ENCODE measurements at places on chromosomes 1 and 21.

DNA sequence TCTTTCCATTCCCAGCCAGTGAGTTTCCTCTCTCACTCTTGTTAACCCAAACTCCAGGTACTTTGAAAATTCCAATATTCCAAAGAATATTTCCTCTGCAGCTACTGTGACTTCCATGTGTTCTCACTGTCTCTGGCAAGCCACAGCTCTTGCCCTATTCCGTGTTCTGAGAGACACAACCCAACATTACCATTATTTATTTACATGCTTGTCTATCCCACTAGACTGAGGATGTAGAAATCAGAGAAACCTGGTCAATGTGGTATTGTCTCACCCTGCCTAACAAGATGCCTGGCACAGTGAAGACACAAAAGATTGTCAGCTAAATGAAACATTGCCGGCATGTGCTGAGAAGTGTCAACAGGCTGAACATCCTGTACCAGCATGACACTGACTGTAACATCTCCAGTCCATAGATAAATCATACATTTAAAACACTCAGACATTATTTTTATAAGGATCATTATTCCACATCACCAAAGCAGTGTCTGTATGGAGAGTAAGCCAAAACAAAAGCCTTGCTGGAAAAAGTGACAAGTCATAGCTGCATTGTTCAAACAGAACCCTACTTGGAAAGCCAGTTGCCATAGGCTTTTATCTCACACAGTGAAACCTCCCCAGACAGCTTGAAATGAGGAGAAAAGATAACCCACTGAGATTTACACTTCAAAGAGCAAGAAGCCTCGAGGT, 72.3 kb downstream of the SIPA1L2 start:
- no peak for DNase-seq

- no peak for DNase-seq
Observed at GRCh38 chr1:2136386-2137235, 58.0 kb downstream of the FAAP20 start.

DNA sequence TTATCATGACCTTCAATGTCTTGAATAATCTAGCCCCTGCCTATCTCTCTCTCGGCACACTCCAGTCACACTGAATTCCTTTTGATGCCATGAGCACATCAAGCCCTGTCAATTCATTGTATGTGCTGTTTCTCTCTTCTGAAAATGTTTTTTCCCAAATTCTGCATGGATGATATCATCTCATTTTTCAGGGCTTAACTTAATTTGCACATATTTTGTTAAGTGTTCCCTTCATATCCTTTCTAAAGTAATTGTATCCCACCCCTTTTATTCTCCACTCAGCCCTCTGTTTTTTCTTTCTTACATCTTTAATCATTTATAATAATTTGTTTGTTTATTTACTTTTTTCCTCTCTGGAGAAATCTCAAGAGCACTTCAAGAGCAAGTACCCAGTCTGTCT, 149.9 kb downstream of the ZNF326 start:
- no peak for DNase-seq

DNA sequence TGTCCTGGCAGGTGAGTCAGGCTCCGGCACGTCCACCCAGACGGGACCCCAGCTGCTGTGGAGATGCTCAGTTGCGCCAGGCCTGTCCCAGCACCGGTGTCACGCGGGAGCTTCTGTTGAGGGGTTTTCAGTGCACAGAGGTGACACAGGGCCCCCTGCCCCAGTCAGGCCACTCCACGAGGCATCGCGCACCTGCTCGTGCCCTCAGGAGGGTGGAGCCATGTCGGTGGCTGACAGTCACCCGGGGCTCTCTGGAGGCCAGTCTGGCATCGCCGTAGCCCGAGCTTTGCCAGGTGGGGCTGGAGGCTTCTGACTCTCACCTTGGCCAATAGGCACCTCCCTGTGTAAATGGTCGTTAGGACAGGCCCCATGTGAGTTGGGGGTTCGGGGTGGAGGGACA, 11.1 kb downstream of the TMEM240 start:
- no peak for DNase-seq

GRCh38 chr1:218436997-218437396, 91.9 kb downstream of the TGFB2 start:
- DNase-seq, result no peak

DNA sequence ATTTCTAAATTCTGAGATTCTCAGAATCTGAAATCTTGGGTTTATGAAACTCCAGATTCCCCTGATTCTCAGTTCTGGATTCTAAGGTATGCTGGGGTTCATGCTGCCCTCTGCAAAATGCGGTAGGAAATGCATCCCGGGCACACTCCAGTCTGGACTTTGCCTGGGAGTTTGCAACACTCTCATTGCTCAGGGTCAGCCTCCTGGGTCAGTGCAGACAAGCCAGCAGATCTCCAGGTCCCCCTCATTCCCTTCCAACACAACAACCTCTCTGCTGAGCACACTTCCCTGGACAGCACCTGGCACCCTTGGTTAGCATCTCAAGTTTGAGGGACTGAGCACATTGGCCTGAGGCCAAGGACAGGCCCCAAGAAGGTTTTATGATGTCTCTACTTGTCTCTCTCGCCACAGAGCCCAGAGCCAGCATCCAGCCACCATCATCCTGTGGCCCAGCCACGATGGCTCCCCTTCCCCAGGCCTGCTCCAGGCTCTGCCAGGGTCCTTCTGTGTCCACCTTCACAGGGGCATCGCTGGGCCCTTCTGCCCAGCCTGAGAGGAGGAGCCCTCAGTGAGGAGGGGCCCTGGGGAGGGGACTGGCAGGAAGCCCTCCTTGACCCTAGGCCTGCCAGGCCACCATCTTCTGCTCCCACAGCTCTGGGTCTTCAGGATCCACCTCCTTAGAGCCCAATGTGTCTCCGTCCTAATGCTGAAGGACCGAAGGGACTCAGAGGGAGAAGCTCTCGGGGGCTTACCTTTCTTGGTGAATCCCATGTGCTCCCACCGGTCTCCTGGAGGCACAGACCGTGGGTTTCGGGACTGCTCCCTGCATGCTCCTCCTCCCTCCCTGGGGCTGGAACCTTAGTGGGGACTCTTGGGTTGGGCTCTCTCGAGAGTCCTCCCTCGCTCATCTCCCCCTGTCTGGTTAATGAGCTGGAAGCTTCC, 550.7 kb downstream of the PTPRU start:
- no peak for DNase-seq

GRCh38 chr1:226761322-226761721, 22.2 kb upstream of the ITPKB start:
- no peak for DNase-seq

- DNase-seq, result no peak
Observed at GRCh38 chr1:93416183-93416582, 31.7 kb upstream of the FNBP1L start.

DNA sequence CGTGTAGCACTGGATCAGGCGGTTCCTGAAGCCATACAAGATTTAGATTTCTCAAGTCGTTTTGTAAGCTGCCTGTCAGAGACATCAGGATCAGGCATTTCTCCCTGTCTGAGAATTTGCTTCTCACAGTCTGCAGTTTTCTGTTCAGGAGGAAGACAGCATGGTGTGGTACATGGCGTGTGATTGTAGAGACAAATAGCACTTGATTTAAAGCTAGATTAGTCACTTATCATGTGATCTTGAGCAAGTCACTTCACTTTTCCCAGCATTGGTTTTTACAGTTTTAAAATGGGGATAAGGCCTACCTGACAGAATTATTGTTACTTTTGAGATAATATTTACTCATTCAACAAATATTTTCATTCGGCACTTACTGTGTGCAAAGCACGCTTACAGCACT, 63.3 kb downstream of the AK4 start:
- DNase-seq, result no peak

DNA sequence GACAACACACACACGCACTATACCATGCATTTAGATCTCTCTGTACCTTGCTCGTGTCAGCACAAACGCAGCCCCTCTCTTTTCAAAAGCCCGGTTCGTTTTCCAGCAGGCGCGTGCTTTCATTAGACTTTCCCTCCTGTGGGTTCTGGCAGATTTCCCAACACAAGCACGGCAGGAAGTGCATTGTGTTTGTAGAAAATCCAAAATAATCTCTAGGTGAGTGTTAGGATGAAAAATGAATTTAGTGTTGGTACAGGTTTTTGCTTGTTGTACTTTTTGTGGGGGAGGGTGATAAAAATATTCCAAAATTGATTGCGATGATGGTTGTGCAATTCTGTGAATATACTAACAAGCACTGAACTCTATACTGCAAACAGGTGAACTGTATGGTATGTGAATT, 54.1 kb upstream of the POFUT2 start:
- no peak for DNase-seq

DNA sequence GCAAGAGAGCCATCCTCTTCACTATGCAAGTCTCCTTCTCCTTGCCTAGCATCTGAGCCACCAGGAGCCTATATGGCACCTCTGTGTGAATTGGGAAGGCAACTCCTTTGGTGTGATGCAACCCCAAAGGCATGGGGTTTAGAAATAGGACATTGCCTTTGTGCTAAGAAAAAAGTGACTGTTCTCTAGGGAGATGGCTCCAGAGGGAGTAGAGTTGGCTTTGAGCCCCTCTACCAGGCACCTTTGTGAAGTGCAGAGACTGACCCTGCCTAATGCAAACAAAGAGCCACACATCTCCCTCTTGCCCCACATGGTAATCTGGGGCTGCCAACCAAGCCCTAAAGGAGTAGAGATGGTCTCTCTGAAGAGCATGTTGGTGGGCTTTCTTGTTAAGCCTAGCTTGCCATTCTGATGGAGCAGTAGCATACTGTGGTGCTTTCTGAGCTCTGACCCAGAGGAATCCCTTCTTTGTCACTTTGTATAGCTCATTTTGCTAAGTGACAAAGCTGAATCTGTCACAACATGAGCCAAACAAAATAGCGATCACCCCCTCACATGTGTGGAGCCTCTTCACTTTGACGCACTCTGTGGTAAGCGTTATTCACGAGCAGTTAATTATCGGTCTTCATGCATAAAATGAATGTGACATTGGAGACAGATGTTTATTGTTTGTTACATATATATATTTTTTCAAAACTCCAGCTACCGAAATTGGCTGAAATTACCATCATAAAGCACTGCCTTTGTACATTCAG, 74.4 kb downstream of the RWDD3 start:
- no peak for DNase-seq

GRCh38 chr21:45016406-45017038, 57.9 kb upstream of the ADARB1 start:
- DNase-seq, result no peak

- peak; percentile 78 for DNase-seq
Observed at GRCh38 chr1:38029685-38030511, 16.7 kb downstream of the POU3F1 start.

DNA sequence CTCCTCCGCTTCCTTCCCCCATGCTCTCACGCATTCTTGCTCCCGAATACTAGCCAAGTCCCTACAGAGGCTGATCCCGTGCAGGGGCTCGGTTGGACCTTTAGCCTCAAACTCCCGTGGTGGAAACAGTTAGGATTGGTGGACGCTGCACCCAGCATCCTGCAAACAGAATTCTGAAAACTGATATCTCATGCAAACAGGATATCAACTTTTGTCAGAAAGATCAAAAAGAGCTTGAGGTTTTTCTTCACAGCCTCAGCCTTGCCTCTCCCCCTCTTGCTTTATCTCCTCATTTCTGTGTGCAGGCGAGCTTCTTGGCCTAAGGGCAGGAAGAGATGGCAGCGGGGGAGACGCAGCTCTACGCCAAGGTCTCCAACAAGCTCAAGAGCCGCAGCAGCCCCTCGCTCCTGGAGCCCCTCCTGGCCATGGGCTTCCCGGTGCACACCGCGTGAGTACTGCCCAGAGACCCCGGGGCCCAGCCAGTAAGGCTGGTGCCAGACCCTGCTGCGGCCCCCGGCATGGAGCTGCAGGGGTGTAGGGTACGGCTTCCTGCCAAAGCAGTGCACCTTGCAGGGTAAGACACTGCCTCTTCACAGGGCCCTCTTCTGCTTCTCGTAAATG, at the start of gene UBASH3A:
UBASH3A (plus strand) TSS at position 292 of the 621 bp plus-strand sequence; CDS start at position 336, 44 bp downstream.
- DNase-seq, result no peak
